ENCODE measurements at places on chromosomes 12 and 14. TPM values are rescaled to one million over a fixed set of nuclear protein-coding genes. Genes with fewer than 3 reads are reported as not detected.

GRCh38 chr14:71314717-71315116 lies 407.5 kb downstream of the PCNX1 start:
- no peaks in the 10 kb centered on the region for H3K36me3 ChIP-seq
- no peaks in the 10 kb centered on the region for H3K27me3 ChIP-seq
- no peak for DNase-seq
- H3K27ac ChIP-seq = no peak overlapping the region

- no peak for DNase-seq
- H3K4me1 ChIP-seq = peaks cover 23% of the 10 kb centered on the region
- peaks cover 87% of the 10 kb centered on the region for H3K27me3 ChIP-seq
Observed at GRCh38 chr12:53989227-53990113, 4.5 kb downstream of the HOXC10 start.

DNA sequence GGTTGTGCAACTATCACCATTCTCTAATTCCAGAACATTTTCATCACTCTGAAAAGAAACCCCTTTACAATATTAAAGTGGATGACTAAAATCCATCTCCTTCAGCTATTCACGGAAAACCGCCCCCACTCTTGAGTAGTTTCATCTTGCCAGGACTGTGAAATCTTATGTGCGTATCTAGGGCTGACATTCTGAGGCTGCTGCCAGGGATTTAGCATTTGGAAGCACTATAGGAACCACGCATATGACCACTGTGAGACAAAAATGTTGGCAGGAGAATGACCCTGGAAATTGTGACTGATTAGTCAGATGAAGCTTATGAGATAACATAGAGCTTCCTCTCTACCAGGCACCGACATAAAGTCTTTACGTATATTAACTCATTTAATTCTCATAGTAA lies 305.2 kb upstream of the PDE3A start:
- H3K4me1 ChIP-seq = no peaks in the 10 kb centered on the region
- DNase-seq = no peak
- H3K4me3 ChIP-seq = no peak overlapping the region
- no peaks in the 10 kb centered on the region for H3K36me3 ChIP-seq
- no peak overlapping the region for H3K27ac ChIP-seq
- no peaks in the 10 kb centered on the region for H3K27me3 ChIP-seq

DNA sequence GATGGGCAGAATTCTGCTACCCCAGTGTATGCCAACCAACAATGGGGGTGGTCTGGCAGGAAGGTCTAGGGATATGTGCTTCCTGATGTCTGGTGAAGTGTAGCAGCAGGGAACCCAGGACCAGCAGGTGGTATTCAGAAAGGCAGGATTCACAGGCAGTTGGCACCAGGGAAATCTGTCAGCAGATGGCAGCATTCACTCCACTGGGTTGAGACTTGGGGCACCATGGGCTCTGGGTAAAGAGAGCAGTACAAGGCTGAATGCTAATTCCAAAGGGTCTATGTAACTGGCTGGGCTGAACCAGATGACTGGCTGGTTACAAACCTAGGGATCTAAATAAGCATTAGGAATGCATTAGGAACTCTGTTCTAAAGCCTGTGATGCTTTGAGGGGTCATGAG lies 466.9 kb upstream of the STXBP6 start:
- no peaks in the 10 kb centered on the region for H3K36me3 ChIP-seq
- no peak for DNase-seq
- no peaks in the 10 kb centered on the region for H3K4me1 ChIP-seq
- no peaks in the 10 kb centered on the region for H3K27me3 ChIP-seq

- no peak overlapping the region for H3K27ac ChIP-seq
- H3K36me3 ChIP-seq = no peaks in the 10 kb centered on the region
- H3K4me1 ChIP-seq = no peaks in the 10 kb centered on the region
- H3K27me3 ChIP-seq = no peaks in the 10 kb centered on the region
- H3K4me3 ChIP-seq = no peak overlapping the region
- DNase-seq = no peak
Observed at GRCh38 chr12:67710582-67710981, 62.0 kb downstream of the DYRK2 start.

DNA sequence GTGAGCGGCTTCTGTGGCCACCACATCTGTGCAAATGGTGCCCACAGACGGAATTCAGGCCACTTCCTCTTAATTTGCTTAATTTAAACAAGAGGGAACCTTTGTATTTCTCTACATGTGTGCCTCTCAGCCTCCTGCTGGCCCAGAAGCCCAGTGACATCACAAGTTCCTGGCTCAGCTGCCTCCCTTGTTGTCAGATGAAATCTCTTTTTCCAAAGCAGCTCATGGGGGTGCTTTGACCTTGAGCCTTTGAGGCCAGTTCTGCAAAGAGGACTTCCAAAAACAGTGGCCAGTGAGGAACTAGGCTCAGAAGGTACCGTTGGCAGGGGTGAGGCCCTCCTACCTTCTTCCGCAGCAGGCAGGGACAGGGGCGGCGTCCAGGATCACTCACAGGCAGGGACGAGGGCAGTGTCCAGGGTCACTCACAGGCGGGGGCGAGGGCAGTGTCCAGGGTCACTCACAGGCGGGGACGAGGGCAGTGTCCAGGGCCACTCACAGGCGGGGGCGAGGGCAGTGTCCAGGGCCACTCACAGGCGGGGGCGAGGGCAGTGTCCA lies 35.0 kb upstream of the GALNT9 start:
- H3K27ac ChIP-seq = no peak overlapping the region
- no peak overlapping the region for H3K4me3 ChIP-seq
- H3K36me3 ChIP-seq = no peaks in the 10 kb centered on the region
- no peaks in the 10 kb centered on the region for H3K27me3 ChIP-seq
- DNase-seq = no peak

- H3K4me1 ChIP-seq = no peaks in the 10 kb centered on the region
- H3K4me3 ChIP-seq = no peak overlapping the region
- H3K27ac ChIP-seq = no peak overlapping the region
- DNase-seq = no peak
- no peaks in the 10 kb centered on the region for H3K36me3 ChIP-seq
Observed at GRCh38 chr12:6735448-6736191, 11.8 kb downstream of the COPS7A start.

DNA sequence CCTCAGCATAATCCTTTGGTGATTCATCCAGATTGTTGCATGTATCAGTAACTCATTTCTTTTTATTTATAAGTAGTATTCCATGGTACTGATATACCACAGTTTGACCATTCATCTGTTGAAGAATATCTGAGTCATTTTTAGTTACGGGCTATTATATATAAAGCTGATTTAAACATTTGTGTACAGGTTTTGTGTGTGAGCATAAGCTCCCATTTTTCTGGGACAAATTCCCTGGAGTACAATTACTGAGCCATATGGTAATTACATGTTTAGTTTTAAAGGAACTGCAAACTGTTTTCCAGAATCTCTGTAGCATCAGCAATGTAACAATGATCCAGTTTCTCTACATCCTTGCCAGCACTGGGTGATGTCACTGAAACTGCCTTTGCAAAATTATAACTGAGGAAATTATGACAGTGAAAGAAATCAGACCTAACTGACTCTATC lies 236.2 kb upstream of the KRR1 start:
- DNase-seq = no peak
- no peaks in the 10 kb centered on the region for H3K27me3 ChIP-seq
- no peak overlapping the region for H3K4me3 ChIP-seq

DNA sequence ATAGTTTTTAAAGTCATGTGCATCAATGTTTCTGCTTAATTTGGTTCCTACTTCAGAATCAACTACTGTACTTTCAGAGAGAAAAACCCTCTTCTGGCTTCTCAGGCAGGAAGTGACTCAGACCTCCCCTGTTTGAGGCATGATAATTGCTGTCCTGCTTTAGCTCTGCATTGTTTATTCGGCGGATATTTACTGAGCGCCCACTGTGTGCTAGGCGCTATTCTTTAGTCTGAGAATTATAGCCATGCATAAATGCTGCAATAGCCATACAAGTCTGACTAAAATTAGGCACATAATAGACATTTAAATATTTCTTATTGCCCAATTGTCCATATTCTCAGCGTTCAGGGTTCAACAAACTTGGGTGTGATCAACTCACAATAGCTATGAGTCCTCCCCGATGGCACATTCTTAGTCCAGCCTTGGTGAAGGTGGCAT lies 6.1 kb upstream of the AMIGO2 start:
- no peaks in the 10 kb centered on the region for H3K27me3 ChIP-seq
- DNase-seq = peak; percentile 30
- no peak overlapping the region for H3K27ac ChIP-seq
- H3K4me3 ChIP-seq = peak overlapping the region; percentile 3
- H3K4me1 ChIP-seq = peaks cover 38% of the 10 kb centered on the region

DNA sequence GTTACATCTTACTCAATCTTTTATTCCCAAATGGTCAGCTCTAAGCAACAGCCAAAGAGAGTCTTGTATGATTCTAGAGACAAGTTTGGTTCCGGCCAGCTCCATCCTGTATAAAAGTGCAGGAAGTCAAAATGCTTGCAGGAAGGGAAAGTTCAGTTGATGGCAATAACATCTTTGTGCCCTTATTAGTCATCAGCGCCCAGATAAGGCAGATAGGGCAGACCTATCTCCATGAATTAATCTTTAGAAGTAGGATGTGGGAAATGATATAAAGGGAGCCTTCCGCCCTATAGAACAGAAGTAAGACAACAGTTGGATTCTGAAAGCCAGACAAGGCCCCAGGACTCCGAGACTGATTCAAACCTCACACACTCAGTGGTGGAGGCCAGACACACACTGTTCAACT lies 6.4 kb downstream of the GNS start:
- peaks cover 1% of the 10 kb centered on the region for H3K4me1 ChIP-seq
- H3K36me3 ChIP-seq = no peaks in the 10 kb centered on the region
- H3K27me3 ChIP-seq = no peaks in the 10 kb centered on the region
- H3K4me3 ChIP-seq = no peak overlapping the region
- no peak for DNase-seq

GRCh38 chr12:126534495-126534894 lies 1469.3 kb downstream of the AACS start:
- H3K36me3 ChIP-seq = no peaks in the 10 kb centered on the region
- no peaks in the 10 kb centered on the region for H3K27me3 ChIP-seq
- no peak overlapping the region for H3K4me3 ChIP-seq

- DNase-seq = no peak
- H3K27ac ChIP-seq = no peak overlapping the region
- no peak overlapping the region for H3K4me3 ChIP-seq
- no peaks in the 10 kb centered on the region for H3K4me1 ChIP-seq
- no peaks in the 10 kb centered on the region for H3K27me3 ChIP-seq
Observed at GRCh38 chr14:29709490-29709889, 218.2 kb downstream of the PRKD1 start.

DNA sequence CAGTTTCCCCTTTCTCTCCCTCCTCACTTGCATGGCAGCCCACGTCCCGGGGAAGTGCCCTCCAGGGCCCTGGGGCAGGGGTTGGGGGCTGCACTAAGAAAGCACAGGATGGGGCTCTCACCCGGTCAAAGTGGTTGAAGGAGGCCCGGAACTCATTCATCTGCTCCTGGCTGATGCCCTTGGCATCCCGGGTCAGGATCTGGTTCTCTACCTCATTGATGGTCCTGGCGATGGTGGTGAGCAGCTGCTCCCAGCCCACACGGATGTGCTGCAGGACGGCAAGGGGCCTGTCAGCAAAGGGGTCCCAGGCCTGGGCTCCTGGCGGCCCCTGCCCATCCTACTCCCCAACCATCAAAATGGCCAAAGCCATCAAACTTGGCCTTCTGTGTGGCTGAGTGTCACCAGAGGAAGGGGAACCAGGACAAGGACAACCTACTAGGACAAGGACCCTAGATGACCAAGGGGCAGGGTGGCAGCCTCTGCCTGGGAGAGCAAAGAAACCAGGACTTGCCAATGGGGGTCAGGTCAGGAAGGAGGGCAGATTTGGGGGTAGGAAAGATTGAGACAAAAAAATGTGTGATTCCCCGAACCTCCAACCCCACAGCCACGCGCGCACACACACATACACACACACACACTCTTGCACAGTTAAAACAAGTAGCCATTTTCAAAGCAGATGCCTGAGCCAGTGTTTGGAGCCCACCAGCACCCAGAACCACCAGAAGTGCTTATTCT lies 87.1 kb upstream of the ZFP36L1 start:
- no peaks in the 10 kb centered on the region for H3K4me1 ChIP-seq
- peaks cover 79% of the 10 kb centered on the region for H3K36me3 ChIP-seq
- H3K27ac ChIP-seq = no peak overlapping the region
- no peak overlapping the region for H3K4me3 ChIP-seq
- DNase-seq = no peak
- no peaks in the 10 kb centered on the region for H3K27me3 ChIP-seq

DNA sequence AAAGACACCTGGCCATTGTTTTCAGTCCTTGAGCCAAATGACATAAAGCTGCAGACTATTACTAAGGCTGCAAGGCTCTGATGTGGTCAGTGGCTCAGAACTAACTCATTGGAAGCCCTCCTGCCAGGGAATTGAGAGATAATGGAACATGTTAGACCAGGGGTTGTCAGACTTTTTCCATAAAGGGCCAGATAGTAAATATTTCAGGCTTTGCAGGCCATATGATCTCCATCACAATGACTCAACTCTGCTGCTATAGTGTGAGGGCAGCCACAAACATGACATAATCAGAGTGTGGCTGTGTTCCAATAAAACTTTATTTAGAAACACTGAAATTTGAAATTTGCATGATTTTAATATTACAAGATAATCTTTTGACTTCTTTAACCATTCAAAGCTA lies 140.3 kb downstream of the TMEM30B start:
- no peaks in the 10 kb centered on the region for H3K36me3 ChIP-seq
- DNase-seq = no peak
- no peaks in the 10 kb centered on the region for H3K4me1 ChIP-seq
- no peak overlapping the region for H3K4me3 ChIP-seq

- H3K27me3 ChIP-seq = no peaks in the 10 kb centered on the region
- peaks cover 65% of the 10 kb centered on the region for H3K4me1 ChIP-seq
- no peaks in the 10 kb centered on the region for H3K36me3 ChIP-seq
- H3K27ac ChIP-seq = no peak overlapping the region
- H3K4me3 ChIP-seq = no peak overlapping the region
- DNase-seq = no peak
Observed at GRCh38 chr12:104471336-104471735, 14.6 kb downstream of the CHST11 start.

GRCh38 chr12:92424338-92424737 lies 278.5 kb upstream of the PLEKHG7 start:
- no peaks in the 10 kb centered on the region for H3K36me3 ChIP-seq
- no peak overlapping the region for H3K27ac ChIP-seq
- H3K27me3 ChIP-seq = no peaks in the 10 kb centered on the region
- H3K4me3 ChIP-seq = no peak overlapping the region
- DNase-seq = no peak

DNA sequence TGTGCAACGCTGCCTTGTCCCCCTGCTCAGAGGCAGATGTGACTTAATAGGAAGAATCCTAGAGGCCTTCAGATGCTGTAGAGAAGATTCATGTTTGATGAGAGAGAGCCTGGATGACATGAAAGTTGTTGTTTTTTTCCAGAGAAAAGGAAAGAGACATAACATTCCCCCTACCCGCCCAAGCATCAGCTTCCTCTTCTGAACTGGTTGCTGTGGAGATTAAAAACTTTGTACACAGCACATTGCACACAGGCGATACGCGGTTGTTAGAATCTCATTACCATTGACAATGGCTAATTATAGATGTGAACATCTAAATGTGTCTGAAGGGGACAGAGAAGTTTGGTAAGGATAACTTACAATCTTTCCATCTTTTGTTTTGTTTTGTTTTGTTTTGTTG lies 13.6 kb upstream of the ETFBKMT start:
- H3K27me3 ChIP-seq = no peaks in the 10 kb centered on the region
- H3K4me1 ChIP-seq = no peaks in the 10 kb centered on the region
- no peak overlapping the region for H3K27ac ChIP-seq
- no peaks in the 10 kb centered on the region for H3K36me3 ChIP-seq
- no peak overlapping the region for H3K4me3 ChIP-seq

TRAFD1 gene
- total RNA-seq = 31.8 TPM

HNF1A gene
- total RNA-seq = not detected

LHX5 gene
- not detected for total RNA-seq

KMT2D gene
- total RNA-seq = 151 TPM

ADAM20 gene
- 2.0 TPM for total RNA-seq

IQSEC3 gene
- 5.5 TPM for total RNA-seq

KRT74 gene
- 0.72 TPM for total RNA-seq

IRAK3 gene
- total RNA-seq = 28.8 TPM

FSCB gene
- total RNA-seq = not detected

MUCL1 gene
- total RNA-seq = not detected

Data from naive thymus-derived CD4-positive, alpha-beta T cell (primary cell).